NCI-H1105 (cell line): ENCODE measurements at places on chromosomes 13 and 19.

- no peak for DNase-seq
Observed at GRCh38 chr13:51817717-51818116, 13.8 kb upstream of the DHRS12 start.

GRCh38 chr19:406135-406781 lies 2.7 kb downstream of the C2CD4C start:
- DNase-seq = no peak

DNA sequence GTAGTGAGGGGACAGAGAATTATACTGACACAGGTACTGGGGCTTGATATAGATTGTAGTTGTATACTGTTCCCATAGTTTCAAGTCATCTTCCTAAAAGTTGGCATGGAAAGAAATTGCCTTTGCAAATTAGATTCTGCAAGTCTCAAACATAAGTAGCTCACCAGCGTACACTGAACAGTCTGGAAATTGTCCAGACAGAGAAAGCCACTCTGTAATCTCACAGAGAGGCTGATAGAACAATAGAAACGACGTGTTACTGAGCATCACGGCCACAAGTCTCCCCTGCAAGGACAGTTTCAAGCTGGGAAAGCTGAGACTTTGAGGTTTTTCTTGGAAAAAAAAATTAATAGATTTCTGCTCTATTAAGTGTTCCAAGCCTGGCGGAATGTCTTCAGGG lies 228.6 kb downstream of the DNAJC15 start:
- DNase-seq = no peak

DNA sequence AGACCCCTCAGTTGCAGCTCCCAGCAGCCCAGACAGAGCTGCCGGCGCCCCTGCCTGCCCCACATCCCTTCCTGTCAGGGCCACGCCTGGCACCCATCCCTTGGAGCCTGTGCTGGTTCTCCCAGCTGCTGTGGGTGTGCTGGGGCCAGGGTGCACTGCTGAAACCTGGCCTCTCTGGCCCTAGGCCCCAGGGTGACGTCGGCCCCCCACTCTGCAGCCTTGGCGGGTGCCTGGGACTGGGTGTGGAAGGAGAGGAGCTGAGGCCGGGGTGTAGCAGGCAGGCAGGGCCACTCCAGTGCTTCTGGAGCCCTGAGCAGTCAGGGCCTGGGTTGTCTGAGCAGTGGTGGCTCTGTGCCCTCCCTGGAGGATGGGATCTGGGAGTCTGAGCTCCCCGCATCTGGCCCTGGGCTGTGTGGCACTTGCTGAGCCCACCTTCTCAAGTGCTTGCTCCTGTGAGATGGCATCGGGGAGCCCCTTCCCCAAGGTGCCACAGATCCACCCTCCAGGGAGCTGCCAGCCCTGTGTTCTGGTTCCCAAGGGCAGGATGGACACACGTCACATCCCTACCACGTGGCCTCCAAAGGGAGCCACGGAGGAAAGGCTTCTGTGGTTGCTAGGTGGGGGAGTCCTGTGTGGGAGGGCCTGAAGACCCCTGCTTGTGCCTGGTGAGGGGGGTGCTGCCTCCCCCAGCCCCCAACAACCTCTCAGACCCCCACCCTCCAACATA lies 5.2 kb downstream of the PLEKHJ1 start:
- no peak for DNase-seq

DNA sequence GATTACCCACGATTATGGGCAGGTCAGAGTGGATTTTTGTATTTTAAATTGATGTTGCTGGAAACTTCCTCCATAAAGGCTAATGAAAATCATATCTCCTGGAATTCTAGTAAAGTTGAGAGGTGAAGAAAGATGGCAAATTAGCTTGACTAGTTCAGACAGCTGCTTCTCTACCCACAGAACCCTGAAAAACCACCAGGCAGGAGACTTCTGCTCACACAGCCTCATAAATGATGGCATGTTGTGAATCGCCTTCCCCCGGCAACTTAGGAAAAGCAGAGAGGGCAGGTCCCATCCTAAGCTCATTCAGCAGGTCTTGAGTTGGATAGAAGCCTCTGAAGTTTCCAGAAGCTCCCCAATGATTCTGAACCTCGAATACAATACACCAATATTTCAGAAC lies 87.6 kb upstream of the SLC7A1 start:
- DNase-seq = no peak

- no peak for DNase-seq
Observed at GRCh38 chr19:10690341-10690781, 10.9 kb upstream of the QTRT1 start.

DNA sequence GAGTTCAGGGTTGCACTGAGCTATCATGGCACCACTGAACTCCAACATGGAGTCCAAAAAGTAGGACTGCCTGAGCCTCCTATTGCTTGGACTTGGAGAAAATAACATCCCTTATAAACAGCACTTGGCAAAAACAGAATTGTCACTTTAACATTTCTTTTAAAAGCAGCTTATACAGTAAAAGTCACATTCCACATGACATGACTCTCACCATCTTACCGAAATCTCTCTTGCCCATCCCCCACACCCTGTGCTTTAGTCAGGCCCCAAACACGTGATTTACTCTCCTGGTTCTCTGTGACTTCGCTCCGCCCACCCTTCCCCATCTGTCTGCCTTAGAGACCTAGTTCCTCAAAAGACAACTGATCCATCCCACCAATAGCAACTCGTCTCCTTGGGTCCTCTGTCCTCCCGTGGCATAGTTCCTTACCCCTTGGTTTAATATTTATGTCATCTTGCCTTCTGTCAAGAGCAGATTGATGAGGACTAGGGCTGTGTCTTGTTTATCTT lies 4.6 kb downstream of the SAFB start:
- DNase-seq = no peak

- DNase-seq = no peak
Observed at GRCh38 chr13:22111152-22111783, 440.4 kb downstream of the FGF9 start.

DNA sequence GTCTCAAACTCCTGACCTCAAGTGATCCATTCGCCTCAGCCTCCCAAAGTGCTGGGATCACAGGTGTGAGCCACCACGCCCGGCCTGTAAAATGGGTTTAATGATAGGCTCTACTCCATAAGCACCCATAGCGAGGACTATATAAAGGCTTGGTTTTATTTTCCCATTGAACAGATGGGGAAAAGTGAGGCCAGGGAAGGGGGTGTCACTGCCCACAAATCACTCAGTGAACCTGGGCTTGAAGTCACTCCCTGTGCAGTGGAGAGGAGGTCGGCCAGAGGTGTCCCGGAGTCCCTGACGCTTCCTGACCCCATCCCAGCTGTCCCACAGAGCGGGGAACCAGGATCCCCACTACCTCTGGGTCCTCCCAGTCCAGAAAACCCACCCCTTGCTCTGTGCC lies 14.9 kb downstream of the TLE2 start:
- no peak for DNase-seq

DNA sequence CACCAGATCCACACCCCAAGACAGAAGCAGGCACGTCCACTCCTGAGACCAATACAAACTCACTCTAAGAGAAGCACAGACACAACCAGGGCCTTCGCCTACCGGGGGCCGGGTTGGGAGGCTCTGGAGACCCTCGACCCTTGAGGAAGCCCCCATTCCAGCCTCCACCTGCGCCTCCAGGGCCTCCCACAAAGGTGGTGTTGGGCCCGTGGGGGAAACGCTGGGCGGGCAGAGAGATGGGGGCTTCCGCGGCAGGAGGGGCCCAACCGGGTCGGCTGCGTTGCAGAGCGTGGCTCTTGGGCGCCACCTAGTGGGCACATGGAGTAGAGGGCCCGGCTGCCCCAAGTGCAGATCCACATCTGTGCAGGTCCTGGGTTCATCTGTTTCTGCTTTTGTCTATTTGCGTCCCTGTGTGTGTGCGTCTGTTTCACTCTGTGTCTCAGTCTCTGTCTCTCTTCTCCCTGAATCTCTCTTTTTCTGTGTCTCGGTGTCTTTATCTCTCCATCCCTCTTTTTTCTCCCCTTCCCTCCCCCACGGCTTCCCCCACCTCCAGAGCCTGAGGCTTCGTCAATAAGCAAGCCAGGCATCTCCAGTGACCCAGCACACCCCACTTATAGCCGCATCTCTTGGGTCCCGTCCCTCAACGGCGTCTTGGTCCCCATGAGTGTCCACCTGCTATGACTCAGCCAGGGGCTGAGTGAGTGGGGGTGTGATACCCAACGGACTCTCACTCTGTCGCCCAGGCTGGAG lies 10.5 kb upstream of the TINCR start:
- DNase-seq = no peak

GRCh38 chr13:20401931-20402856 lies 123.5 kb downstream of the CRYL1 start:
- no peak for DNase-seq

- peak; percentile 17 for DNase-seq
Observed at GRCh38 chr13:73519396-73520116, 460.8 kb downstream of the KLF5 start.

- no peak for DNase-seq
Observed at GRCh38 chr13:43583321-43583720, 203.5 kb downstream of the ENOX1 start.

GRCh38 chr13:64817691-64818090 lies 2412.4 kb downstream of the PCDH9 start:
- DNase-seq = no peak

DNA sequence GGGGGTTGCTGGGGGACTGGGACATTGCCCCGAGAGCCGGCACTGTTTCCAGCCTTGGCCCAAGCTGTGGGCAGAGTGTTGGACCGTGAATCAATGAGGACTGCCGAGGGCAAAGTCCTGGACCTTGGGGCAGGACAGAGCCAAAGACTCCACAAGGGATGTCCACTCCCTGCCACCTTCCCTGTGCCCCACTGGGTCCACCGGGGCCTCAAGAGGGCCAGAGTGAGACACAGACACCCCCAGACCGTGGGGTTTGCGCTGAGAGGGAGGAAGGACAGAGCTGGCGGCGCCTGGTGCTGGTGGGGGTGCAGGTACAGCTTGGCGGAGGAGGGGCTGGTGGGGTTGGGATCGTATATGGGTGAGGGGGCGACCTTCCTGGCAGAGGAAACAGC lies 11.8 kb downstream of the MAST3 start:
- DNase-seq = no peak
